ENCODE measurements at places on chromosomes 3 and 15.

DNA sequence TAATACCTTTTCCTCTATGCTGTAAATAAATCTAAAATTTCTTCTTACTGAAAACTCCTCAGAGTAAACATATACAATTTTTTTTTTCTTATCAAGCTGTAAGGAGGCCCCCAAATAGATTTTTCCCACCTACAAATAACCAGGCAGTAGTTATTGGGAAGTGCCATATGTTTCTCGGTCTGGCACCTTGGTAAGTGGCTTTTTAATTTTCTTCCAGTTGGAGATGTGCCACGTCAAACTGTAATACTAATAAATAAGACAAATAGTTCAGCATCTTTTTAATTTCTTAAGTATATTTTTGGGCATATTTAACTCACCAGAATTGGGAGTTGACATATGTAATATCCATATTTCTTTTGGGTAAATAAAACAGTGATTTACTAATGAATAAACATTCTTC is 346.3 kb downstream of the DIPK2A start:
- DNase-seq: no peak

DNA sequence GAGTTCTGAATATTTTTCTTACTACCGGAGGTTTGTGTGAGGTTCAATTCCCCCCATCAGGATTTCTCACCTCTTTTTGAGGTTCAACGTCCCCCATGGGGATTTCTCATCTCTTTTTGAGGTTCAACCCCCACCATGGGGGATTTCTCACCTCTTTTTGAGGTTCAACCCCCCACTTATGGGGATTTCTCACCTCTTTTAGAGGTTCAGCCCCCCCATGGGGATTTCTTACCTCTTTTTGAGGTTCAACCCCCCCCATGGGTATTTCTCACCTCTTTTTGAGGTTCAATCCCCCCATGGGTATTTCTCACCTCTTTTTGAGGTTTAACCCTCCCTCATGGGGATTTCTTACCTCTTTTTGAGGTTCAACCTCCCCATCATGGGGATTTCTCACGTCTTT is 26.3 kb downstream of the NDUFB4 start:
- DNase-seq: no peak

GRCh38 chr3:143099210-143099609 is 20.4 kb upstream of the CHST2 start:
- DNase-seq: no peak

GRCh38 chr15:83039206-83039605 is 27.8 kb upstream of the C15orf40 start:
- DNase-seq: no peak

DNA sequence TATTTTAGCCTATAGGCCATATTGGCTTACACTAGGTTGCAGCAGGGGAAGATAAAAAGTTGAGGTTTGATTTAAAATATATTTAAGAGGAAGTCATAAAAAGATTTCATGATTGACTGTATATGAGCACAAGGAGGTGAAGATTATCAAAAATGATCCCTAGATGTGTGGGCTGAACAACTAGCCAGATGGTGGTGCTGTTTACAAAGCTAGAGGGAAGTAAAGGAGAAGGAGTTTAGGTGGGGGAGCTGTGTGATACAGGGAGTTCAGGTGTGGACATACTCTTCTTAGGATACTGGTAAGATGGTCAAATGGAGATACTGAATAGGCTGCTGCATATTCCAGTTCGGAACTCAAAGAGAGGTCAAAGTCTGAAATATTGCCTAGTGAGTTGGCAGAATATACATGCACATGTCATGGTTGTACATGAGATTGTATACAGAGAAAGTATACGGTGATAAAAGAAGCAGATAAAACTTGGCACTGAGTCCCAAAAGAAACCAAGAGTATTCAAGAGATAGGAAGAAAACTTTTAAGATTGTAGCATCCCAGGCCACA is 727.8 kb downstream of the NLGN1 start:
- DNase-seq: peak; percentile 3

DNA sequence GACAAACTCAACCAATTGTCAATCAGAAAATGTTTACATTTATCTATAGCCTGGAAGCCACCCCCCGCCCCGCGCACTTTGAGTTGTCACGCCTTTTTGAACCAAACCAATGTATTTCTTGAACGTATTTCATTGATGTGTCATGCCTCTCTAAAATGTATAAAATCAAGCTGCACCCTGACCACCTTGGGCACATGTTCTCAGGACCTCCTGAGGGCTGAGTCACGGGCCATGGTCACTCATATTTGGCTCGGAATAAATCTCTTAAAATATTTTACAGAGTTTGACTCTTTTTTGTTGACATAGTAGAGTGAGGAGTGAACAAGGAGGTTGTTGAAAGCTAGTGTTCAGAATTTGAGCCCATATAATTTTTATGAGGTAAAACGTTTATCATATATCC is 6.5 kb downstream of the MCTP2 start:
- no peak for DNase-seq

GRCh38 chr3:20246662-20247061 is 60.7 kb upstream of the SGO1 start:
- no peak for DNase-seq

DNA sequence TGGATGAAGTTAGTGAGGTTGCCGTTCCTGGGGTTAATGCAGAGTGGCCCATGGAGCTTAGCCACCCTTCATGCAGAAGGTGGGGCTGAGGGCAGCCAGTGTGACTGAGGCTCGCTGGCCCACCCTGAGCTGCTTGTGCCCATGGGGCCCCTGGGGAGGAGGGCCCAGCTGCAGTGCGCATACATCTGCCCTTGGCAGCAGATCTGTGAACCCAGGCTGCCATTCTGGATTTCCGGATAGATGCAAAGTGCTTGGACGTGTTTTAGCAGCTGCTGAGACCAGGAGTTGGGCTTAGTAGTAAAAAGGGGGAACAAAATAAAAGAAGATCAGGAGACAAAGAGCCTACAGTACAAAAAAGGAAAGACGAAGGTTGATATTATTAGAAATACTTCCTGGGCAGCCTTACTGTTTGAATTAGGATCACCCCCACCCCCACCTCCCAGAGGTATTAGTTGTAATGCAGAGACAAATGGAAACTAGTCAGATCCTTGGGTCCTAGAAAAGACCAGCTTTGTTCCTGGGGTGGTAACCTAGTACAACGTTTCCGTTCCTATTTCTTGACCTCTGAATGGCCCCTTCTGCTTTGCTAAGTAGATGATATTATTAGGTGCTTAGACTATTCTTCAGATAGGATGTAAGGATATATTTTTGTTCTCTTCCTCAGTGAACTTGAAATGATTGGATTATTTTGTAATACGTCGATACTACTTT is 70.2 kb downstream of the IGF1R start:
- no peak for DNase-seq

- no peak for DNase-seq
These were observed 59.6 kb downstream of the TM4SF4 start for GRCh38 chr3:149534082-149534481.

DNA sequence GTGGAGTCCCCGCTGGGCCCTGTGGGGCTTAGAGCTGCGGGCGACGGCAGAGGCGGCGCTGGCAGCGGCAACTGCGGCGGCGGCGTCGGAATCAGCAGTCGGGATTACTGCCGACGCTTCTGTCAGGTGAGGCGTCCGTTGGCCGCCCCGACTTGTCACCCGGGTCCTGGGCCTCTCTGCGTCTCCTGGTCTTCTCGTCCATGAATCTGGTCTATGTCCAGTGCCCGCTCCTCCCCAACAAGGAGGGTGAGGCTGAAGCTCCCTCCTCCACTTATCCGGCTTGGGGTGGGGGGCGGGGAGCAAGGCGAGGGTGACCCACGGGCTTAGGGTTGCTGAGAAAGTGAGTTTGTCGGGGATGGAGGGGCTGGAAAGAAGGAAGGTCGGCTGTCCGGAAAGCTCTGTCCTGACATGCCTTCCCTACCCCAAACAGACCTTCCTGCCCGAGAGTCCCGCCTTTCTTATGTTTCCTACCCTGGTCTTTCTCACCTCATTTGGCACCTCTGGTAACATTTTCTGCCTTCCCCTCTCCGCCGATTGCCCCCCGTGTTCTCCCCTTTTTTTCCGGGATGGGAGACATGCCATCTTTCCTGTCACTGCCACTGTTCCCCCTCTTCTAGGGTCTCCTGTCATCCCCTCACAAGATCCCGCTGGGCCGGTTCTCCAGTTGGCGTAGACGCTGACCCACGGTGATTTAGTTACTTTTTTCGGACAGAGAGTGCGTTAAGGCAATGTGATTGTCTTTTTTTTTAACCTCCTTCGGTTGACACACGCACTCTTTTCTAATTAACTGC is 520 bp downstream of the ZNF654 start:
- no peak for DNase-seq

GRCh38 chr15:67796196-67797127 is 28.8 kb upstream of the SKOR1 start:
- no peak for DNase-seq

DNA sequence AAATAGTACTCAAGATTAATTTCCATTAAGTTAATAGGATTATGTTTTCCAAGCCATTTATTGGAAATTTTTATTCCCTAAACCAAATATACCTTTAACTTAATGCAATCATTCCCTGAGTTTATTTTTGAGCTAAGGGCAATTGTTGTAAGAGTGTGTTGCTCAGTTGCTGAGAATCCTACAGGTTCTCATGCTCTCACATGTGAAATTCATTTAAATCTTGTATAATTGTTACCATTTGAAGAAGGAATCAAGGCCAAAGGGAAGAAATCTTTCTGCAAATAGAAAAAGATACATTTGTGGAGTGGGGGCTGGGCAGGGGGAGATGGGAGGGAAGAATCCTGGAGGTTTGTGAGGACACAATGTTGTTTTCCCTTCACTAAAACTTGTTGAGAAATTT is 202.7 kb upstream of the STRIT1 start:
- no peak for DNase-seq

GRCh38 chr15:80636675-80637074 is 58.4 kb upstream of the ABHD17C start:
- DNase-seq: no peak

DNA sequence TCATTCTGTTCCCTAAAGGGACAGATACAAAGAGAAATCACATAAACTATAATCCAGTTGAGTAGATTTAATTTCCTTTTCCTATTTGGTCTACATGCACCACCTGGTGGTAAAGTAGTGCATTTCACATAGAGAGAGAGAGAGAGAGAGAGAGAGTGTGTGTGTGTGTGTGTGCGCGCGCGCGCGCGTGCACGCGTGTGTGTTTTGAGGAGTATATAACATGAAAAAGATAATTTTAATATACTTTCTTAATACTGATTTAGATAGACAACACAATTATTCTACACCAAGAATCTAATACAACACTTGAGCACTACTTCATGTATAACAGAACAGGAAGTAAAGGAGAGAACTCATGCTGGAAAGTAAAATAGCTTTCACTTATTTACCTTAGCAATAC is 1.1 kb upstream of the FGF7 start:
- DNase-seq: peak; percentile 46

- DNase-seq: no peak
These were observed 413.9 kb downstream of the RBMS3 start for GRCh38 chr3:29694783-29695182.

- DNase-seq: no peak
These were observed 150.6 kb upstream of the ANKRD28 start for GRCh38 chr3:15948388-15948787.

DNA sequence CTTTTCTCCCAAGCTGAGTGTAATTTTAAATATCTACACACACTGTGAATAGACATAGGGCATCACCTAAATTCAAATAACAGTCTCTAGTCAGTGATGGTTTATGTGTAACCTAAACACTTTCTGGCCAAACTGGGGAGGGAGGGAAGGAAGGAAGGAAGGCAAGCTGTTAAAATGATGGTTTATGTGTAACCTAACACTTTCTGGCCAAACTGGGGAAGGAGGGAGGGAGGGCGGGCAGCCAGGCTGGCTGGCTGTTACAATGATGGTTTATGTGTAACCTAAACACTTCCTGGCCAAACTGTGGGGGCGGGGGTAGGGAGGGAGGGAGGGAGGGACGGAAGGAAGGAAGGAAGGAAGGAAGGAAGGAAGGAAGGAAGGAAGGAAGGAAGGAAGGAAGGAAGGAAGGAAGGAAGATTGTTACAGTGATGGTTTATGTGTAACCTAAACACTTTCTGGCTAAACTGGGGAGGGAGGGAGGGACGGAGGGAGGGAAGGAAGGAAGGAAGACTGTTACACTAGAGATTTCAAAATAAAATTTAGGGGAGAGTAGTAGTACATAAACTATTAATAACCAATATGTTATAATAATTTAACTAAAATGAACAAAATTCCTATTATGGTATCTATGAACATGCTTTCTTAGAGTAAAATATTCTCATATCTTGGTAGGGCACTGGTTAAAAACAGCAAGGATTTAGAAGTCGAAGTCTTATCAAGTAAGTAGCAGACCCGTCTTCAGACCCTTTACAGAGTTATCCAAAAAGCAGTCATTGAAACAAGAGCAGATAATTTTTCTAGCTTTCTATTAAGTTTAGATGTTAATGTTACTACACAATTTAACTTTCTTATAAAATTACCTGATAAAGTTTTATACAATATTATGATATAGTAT is 148.1 kb downstream of the LMLN start:
- DNase-seq: no peak

GRCh38 chr15:100944986-100945385 is 25.8 kb downstream of the LRRK1 start:
- DNase-seq: no peak

- DNase-seq: no peak
These were observed 231.6 kb upstream of the AGTR1 start for GRCh38 chr3:148466143-148466542.

GRCh38 chr3:195060531-195061291 is 210.2 kb downstream of the XXYLT1 start:
- no peak for DNase-seq

DNA sequence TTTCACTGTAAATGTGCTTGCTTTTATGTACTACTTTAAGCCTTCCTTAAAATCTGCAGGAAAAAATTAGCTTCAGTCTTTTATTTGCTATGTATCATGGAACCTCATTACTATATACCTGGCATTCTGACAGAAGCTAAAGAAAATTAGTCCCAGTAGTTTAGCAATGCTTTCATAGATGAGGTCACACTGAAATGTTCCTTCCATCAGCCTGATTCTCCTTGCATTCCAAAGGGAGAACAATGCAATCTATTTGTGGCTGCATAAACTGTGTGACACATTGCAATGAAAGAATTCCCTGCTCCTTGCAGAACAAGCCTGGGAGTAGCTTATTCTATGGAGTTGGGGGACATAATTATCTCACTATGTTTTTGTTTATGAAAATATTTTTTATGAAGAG is 691.5 kb upstream of the ARPP21 start:
- no peak for DNase-seq

GRCh38 chr15:90881181-90881977 is 2.9 kb upstream of the FES start:
- DNase-seq: no peak

GRCh38 chr3:173977747-173978146 is 580.2 kb downstream of the NLGN1 start:
- no peak for DNase-seq

Measured in NCI-H345 (cell line).